ENCODE measurements at places on chromosomes 3 and 15.

DNA sequence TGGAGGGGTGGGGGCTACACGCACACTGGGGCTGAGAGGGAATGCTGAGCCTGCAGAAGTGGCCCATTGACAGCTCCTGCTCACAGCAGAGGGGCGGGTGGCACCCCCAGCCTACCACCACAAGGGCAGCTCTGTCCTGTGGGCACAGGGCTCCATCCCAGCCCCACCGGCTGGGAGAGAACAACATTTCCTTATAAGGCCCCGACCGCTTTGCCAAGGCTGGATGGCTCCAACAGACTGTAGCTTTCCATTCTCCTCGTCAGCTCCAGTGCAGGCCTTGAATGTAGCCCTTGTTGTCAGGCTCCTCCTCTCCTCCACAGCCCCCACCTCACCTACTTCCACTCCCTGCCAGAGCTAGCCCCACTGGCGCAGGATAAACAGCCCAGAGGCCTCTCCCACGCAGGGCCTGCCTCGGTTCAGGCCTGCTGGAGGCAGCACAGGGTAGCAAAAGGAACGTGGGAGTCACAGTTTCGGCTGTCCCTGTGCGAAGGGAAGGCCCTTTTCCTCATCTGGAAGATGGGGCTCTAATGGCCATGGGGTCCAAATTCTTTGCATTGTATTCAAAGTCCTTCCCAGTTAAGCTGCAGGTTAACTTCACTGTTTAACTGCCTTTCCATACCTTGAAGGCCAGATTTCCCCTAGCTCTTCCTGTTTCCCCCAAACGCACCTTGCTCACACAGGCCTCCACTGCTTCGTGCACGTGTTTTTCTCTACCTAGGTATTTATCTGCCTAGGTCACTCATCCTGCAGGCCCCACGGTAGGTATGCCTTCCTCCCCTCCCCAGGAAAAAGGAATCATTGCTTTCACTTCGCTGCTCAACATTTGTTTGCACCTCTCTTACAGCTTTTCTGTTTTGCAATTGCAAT lies 101.6 kb upstream of the LPP start:
- DNase-seq, result no peak

DNA sequence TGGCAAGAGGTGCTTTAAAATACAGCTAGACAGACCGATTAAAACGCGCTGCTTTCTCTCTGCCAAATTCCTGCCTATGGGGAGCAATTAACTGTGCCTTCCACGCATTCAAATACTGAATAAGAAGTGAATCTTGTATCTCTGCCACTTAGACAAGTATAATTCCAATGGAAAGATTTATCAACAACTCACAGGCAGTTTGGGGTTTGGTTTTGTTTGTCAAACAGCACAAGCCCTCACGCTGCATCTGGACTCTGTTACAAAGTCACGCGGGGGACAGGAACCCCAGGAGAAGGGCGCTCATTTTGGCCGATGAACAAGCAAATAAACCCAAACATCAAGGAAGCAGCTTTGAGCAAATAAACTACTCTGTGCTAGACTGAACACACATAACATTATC lies 61.8 kb upstream of the TMCO5A start:
- no peak for DNase-seq

DNA sequence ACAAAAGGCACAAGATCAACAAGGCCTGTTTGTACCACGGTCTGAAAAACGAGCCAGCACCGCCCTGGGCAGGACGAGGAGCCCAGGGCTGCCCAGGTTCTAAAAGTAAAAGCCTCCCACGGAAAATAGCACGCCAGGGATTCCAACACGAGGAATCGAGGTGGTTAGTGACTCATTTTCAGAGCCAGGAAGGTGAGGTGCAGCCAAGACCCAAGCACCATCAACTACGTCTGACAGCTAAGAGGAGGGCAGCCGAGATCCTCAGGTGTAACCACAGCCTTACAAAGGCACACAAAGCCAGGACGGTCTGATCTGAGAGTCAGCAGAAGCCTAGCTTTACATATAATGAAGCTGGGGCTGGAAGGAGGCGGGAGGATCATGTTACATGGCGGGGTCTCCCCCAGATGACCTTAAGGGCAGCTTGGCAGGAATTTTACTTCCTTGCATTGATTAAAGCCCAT lies 52.5 kb downstream of the ATP10A start:
- no peak for DNase-seq

DNA sequence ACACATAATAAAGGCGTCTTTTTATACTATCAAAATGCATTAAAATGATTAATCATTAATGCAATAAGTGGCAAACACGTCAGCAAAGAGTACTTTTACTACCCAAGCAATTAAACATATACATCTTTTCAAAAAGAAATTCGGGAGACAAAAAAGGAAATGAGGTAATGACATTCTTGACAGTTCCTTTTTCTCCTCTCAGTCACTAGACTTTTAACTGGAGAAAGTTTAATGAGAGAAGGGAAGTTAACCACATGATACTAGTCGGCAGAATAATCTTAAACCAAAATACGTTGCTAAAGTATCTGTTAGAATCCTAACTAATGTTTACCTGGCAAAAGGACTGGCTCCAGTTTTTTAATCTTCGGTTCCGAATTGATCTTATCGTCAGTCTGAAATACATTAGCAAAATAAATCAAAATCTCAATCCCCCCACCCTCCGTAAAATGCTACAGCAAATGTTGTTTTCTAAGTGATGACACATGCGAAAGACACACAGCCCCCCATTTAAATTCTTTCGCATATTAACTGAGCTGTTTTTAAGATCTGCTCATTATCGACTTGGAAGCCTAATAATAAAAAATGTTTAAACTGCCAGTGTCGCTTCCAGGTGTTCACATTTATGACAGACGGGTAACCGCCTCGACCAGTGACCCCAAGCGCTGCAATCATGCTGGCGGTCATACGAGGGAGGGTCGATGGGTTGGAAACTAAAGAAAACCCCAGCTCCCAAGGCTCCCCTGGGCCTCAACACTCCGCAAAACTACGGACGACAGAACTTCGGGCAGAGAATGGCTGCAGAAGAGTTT lies 778 bp downstream of the MTMR10 start:
- no peak for DNase-seq

GRCh38 chr3:156071031-156071430 lies 49.3 kb upstream of the KCNAB1 start:
- DNase-seq, result no peak
